ENCODE measurements at places on chromosomes 11 and 22.

GRCh38 chr22:33350961-33351360, 292.8 kb upstream of the SYN3 start:
- DNase-seq, result no peak

- DNase-seq, result no peak
Observed at GRCh38 chr22:45511847-45512261, 9.2 kb downstream of the FBLN1 start.

DNA sequence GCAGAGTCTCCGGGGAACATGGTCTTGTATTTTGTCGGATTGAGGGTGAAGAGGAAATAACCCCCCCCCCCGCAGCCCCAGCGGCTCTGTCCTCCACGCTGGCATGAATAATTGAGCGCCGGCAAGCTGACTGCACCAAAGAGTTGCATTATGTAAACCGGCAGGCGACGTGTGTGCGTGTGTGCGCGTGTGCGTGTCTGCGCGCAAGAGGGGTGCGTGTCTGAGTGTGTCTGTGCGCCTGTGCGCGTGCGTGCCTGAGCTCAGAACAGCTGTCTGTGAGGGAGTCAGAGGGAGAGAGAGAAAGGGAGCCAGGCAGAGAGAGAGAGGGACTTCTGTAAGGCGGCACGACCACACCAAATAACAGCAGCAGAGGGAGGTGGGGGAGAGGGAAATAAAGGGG, 94.4 kb downstream of the SCN3B start:
- no peak for DNase-seq

GRCh38 chr22:39545386-39546365, 13.1 kb upstream of the RPS19BP1 start:
- DNase-seq, result peak; percentile 64

DNA sequence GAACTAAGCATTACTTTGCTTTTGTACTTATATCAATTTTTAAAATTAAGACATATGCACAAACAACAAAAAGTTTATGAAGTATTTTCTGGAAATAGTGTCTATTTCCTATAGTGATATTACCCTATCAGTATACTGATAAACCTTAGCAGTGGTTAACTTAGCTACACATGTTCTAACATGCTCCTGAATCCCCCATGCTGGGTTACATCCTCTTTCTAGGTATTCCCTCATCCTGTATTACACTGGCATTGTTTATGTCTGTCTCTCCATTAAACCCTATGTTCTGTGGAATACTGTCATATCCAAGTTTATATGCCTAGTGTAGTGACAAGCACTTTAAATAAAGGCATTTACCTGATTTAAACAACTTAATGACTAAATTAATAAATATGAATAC, 1.8 kb upstream of the FAR1 start:
- no peak for DNase-seq

- DNase-seq, result no peak
Observed at GRCh38 chr11:124915541-124916369, 3.3 kb upstream of the HEPN1 start.

Measured in activated CD8-positive, alpha-beta memory T cell treated with anti-CD3 and anti-CD28 coated beads for 1 hour (primary cell).